Posterior cingulate gyrus (tissue), 11 donors: ENCODE measurements at places on chromosomes 11 and 22.

DNA sequence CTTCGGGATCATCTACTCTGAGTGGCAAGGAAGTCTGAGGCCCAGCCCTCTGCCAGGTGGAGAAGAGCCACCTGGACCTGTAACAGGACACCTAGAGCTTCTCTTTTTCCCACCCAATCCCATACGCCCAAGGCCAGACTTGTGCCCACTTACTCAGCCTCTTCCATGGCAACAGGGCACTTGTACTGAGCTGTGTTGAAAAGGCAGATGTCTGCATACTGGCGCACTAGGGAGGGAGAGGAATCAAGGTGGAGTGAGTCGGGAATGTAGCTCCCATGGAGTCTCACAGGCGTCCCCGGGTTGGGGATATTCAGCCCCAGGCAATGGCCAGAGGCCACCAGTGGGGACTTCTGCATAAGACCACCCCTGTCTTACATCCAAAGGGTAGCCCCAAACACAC is 36.1 kb downstream of the TPBGL start:
- peak; percentile 15 for DNase-seq

DNA sequence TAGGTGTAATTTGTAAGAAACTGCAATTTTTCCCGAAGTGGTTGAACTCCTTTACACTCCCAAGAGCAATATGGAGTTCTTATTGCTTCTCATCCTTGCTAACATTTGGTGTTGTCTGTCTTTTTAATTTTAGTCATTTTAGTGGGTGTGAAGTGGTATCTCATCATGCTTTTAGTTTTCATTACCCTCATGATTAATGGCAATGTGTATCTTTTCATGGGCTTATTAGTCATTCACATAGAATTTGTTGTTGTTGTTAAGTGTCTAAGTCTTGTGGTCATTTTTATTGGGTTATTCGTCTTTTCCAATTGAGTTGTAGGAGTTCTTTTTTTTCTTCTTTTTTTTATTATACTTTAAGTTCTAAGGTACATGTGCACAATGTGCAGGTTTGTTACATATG is 238.3 kb upstream of the SESN3 start:
- DNase-seq: no peak

GRCh38 chr22:36456464-36456845 is 25.0 kb downstream of the TXN2 start:
- DNase-seq: no peak

- DNase-seq: no peak
Measured at GRCh38 chr11:128048121-128048520, 539.2 kb downstream of the ETS1 start.

GRCh38 chr11:16382638-16383380 is 26.5 kb upstream of the SOX6 start:
- DNase-seq: no peak

DNA sequence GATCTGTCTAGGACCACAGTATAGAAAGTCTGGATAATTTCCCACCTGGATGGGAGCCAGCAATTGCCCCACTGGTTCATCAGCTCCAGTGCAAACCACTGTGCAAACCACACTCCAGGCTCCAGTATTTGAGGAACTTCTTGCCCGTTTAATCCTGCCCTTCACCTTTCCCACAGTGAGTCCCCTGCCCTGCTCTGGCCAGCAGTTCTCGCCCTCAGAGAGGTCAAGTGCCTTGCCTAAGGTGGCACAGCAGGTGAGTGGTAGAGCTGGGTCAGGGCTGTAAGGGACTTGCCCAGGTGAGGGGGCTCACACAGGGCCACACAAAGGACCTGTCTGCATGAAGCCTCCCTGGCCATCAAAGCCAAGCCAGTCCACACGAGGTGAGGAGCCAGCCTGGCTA is 24.1 kb downstream of the MS4A10 start:
- DNase-seq: peak; percentile 66

GRCh38 chr11:2599561-2600189 is 100.1 kb downstream of the KCNQ1OT1 start:
- DNase-seq: no peak

- DNase-seq: no peak
Measured at GRCh38 chr22:31268281-31268680, 24.0 kb downstream of the PIK3IP1 start.

DNA sequence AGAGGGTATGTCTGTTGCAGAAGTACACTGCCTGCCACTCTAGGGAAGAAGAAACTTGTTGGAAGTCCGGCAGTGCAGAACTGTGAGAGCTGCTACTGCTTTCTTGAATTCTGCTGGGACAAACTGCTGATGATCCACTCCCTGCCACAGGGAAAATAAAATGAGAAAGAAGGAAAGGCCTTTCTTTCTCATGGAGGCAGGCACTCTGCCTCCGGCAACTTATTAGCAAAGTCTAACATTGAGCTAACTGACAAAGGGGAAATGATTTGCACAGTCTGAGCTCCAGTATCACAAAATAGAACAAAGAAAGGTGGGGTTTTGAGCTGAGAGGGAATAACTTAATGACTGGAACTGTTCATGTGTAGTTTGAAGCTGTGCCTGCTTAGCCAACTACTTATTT is 134.6 kb downstream of the AASDHPPT start:
- no peak for DNase-seq

DNA sequence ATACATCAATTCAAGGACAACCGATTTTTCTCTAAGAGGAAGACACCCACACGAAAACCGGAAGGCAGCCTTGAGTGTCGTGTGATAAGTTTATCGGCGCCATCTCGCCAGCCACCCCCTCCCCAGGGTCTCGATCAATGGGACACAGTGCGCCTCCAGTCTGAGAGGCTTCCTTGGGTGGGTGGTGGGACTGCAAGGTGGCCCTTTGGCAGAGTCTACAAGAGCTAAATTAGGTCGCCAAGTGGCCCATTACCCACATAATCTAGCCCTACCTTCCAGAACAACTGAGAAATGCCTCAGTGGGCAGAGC is 64.0 kb downstream of the CD6 start:
- no peak for DNase-seq

DNA sequence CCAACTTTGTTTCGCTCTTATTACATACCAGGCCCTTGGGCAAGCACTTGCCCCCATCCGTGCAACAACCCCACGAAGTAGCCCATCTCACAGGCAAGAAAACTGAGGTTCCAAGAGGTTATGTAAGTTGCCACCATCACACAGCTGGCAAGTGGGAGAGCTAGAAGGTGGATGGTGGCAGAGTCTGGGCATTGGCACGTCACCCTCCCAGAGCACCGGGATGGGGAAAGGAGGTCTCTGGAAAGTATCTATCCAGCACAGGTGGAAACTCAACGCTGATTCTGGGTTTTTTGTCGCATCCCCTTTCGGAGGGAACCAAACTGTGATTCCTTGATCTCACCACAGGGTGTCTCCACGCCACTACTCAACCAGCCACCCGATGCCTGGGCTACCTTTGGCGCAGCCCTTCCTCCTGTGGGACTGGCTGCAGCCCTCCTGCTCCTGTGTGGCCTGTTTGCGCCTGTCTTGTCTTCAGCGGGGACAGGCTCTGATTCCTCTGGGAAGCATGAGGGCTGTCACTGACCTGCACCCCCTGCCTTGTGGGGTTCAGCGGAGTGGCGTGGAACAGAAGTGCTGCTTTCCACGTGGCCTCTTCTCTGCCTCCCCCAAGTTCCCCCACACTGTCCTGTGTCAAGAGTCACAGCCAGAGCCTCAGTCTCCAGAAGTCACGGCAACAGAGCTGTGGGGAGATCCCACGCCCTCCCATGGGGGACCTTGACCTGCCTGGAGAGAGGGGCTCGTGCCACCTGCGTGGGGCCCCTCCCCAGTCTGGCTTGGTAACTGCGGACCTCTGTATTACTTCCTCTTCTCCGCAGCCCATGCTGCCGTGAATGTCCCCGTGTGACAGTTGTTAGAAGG is 34.4 kb upstream of the TRIM29 start:
- peak; percentile 70 for DNase-seq

GRCh38 chr22:45648301-45649117 is 23.1 kb upstream of the ATXN10 start:
- no peak for DNase-seq

DNA sequence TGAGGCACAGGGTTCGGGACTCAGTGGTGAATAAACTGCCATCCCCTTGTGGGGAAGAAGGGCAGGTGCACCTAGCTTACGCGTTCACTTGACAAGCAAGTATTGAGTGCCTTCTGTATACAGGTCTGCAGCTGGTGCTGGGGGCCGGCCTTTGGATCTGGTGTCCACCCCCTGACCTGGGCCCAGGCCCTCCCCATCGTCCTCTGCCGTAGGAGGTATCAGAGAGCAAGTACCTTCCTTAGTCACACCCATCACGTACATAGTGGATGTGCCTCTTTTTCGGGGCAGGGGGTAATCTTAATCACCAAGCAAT is 53.3 kb downstream of the SMIM38 start:
- no peak for DNase-seq

- no peak for DNase-seq
Measured at GRCh38 chr11:117220999-117221774, 10.7 kb downstream of the PCSK7 start.

DNA sequence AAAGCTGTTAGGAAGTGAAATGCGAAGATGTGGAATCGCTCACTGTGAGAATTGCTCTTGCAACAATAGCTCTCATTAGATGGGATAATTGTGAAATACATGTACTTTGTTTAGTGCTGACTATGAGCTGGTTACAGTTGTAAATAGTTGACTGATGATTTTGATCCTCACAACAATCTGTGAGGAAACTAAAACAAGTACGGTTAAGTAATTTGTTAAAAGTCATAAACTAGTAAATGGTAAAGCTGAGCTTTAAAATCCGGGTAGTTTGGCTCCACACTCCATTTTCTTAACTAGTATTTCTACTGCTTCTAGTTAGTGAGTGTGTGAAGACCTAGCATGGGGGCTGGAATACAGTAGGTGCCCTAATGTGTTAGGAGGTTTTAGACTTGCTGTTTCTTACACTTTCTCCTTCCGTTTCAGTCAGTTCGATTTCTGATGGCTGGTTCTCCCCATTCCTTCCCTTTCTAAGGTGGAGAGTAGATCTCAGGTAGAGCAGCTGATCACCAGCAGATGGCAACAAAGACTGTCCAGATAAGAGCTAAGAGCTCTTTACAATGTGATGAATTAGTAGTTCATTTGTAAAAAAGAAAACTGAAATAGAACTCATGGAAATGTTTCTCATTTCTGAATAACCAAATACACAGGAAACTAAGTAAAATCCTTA is 16.3 kb upstream of the CYP2R1 start:
- no peak for DNase-seq

- DNase-seq: no peak
Measured at GRCh38 chr22:29854432-29854831, 16.4 kb upstream of the ASCC2 start.

DNA sequence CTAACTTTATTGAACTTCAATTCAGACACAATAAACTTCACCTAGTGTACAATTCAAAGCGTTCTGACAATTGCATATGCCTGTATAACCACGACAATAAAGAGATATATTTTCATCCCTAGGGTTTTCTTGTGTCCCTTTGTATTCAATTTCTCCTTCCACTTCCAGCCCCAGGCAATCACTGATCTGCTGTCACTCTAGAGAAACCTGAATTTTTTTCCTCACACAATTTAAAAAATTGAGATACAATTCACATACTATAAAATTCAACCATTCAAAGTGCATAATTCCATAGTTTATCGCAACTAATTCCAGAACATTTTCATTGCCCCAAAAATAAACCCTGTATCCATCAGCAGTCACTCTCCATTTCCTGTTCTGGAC is 116.6 kb downstream of the MRTFA start:
- DNase-seq: no peak

DNA sequence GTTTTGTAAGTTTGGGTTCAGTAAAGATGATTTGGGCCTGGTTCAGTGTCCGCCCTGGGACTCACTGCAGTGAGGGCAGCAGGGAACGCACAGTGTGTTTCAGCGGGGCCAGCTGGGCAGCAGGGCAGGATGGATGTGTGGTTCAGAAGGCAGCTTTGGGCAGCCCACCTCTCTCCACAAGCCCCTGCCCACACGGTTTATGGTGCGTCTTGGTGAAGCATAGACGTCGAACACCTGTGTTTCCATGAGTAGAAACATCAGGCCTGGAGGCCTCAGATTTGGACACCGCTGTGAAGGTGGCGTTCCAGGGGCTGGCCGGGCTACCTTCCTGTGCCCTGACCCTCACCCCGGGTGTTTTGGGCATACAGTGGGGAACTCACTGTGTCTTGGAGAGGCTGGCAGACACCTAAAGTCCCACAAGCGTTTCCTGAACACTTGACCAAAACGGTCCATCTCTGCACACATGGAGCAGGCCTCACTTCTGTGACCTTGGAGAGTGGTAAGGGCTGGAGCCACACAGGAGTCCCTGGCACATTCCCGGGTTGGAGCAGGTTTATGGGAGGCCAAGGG is 59.0 kb downstream of the ST14 start:
- no peak for DNase-seq

DNA sequence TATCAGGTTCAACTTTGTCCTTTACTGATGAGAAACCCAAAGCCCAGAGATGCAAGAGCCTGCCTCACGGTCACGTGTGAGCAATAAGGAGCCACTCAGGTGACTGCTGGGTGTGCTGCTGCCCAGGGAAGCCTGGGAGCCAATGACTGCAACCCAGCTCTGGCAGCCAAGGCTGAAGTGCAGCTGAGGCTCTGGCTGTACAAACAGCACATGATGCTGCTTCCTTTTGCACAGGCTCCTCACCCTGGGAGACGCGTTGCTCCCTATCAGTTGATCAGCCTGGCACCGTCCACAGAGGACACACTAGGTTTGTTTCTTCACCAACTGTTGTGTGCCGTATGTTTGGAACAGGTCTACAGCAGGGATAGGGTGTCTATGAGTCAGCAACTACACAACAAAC is 168.7 kb downstream of the EFCAB6 start:
- DNase-seq: peak; percentile 34

GRCh38 chr11:119222308-119222707 is 16.2 kb downstream of the CBL start:
- DNase-seq: no peak

GRCh38 chr11:23727794-23728193 is 769.1 kb upstream of the LUZP2 start:
- DNase-seq: no peak

DNA sequence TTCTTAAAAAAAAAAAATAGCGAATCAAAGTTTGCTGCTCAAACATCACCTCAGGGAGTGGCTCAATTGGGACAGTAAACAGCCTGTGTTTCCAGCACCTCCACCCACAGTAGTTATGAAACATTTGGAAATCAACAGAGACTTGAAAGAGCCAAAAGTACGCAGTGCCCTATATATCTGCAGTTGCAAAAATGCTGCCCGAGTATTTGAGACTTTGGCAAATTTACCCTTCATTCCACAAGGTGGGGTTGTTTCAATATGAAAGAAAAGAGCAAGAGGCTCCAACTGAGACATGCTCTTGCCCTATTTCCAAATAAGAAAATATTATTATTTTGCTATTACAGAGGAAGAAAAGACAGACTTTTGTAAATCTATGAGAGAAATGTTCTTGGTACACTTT is 851.1 kb upstream of the RAG2 start:
- DNase-seq: no peak

- DNase-seq: no peak
Measured at GRCh38 chr11:75966537-75967287, 151.7 kb downstream of the UVRAG start.

- no peak for DNase-seq
Measured at GRCh38 chr11:10385696-10386095, 69.4 kb upstream of the AMPD3 start.

DNA sequence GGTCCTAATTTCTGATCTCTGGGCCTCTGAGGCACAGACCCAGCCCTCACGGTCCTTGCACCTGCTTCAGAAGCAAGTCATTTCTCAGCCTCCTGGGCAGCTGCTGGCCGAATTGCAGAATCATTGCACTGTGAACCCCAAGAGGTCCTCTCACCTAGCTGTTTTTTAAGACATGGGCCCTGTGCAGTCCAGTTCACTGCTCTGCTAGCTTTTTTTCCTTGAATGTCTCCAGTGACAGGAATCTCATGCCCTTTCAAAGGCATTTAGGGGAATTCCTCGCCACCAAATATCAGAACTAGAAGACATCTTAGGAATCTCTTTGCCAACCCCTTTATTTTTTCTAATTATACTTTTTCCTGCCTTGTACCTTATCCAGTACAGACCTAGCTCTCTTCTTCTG is 35.6 kb upstream of the TP53I11 start:
- no peak for DNase-seq
